ENCODE measurements at places on chromosomes 11 and 22. TPM values are rescaled to one million over a fixed set of nuclear protein-coding genes. Genes with fewer than 3 reads are reported as not detected.

ST13 gene
- 353 TPM for total RNA-seq

OR52E8 gene
- total RNA-seq = not detected

SLCO2B1 gene
- total RNA-seq = not detected

HSPB2 gene
- not detected for total RNA-seq

PLA2G3 gene
- 8.3 TPM for total RNA-seq

MAML2 gene
- 2.7 TPM for total RNA-seq

OR8K3 gene
- not detected for total RNA-seq

POTEH gene
- total RNA-seq = not detected

CEP126 gene
- 1.2 TPM for total RNA-seq

UBQLNL gene
- total RNA-seq = not detected

GP1BB gene
- 2.4 TPM for total RNA-seq

PVALB gene
- 3.0 TPM for total RNA-seq

VPREB1 gene
- total RNA-seq = not detected

CD3E gene
- total RNA-seq = not detected

MRGPRX4 gene
- total RNA-seq = not detected

Measured in H9 (cell line).